ENCODE measurements at places on chromosomes 7 and 10.

DNA sequence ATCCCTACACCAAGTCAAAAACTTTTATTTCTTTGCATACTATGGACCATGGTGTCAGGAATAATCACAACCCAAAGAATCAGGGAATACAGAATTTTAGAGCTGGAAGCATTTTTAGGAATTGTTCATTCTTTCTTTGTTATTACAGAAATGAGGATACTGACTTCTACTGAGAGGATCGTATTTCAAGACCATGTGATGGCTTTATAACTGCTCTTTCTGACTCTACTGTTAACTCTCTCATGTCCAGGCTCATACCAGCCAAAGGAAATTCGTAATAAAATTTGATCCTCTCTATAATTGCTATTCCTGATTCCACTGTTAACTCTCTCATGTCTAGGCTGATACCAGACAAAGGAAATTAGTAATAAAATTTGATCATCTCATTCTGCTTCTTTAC lies 1050.9 kb upstream of the C7orf33 start:
- DNase-seq: no peak

GRCh38 chr10:13160934-13161856 lies at the start of gene MCM10:
Gene MCM10, plus strand, starts transcription at chr10:13161558. Its CDS starts 2,645 bp downstream, at chr10:13164203.
- peak; percentile 93 for DNase-seq

- no peak for DNase-seq
Measured at GRCh38 chr10:74681917-74682627, 144.3 kb upstream of the KAT6B start.

DNA sequence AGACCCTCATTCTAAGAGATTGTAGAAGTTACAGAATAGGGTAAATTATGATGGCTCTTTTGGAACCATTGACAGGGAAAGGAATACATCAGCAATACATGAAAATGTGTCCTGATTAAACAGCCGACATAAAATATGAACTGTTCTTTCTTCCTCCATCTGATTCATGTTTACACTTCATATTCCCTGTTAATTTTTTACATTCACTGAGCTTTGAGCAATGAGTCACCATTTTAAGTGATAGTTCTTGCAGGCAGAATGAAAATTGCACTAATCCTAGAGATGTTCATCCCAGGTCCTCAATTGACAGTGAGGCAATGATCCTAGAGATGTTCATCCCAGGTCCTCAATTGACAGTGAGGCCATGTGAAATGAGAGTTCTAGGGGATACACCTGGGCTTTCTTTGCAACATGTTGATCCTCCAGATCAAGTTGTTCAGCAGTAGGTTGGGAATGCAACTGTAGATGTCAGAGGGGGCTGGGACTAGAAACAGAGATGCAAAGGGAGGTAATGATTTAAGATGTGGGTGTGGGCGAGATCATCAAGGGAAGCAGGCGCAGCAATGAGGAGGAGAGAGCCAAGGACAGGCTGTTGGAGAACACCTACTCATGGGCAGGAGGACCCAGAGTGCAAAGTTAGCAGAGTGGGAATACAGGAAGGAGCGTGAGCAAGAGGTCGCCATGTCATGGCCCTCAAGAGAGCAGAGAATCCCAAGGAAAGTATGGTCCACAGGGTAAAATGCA lies 138.7 kb downstream of the ZNF365 start:
- DNase-seq: no peak

- no peak for DNase-seq
Measured at GRCh38 chr10:101969412-101969922, 86.5 kb downstream of the ARMH3 start.

- no peak for DNase-seq
Measured at GRCh38 chr10:19828278-19829049, 12.2 kb downstream of the PLXDC2 start.

GRCh38 chr10:93369588-93370164 lies 112.5 kb downstream of the MYOF start:
- no peak for DNase-seq

DNA sequence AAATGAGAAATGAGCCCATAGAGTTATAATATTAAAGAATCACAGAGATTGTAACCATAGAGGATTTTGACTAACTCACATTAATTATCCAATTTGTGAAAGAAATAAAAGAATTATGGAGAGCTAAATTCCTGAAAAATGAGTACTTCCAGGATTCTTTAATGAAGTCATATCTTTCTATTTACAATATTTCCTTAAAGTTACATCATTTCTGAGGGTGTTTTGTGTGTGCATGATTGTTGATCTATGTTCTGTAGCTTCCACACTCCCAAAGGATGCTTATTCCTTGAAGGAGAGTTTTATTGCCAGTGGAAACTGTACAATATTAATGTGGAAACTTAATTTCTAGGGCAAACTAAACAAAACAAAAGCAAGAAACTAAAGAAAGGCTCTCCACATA lies 299.6 kb downstream of the MDFIC start:
- DNase-seq: no peak

- no peak for DNase-seq
Measured at GRCh38 chr7:142913051-142913450, 20.5 kb downstream of the TRPV5 start.

DNA sequence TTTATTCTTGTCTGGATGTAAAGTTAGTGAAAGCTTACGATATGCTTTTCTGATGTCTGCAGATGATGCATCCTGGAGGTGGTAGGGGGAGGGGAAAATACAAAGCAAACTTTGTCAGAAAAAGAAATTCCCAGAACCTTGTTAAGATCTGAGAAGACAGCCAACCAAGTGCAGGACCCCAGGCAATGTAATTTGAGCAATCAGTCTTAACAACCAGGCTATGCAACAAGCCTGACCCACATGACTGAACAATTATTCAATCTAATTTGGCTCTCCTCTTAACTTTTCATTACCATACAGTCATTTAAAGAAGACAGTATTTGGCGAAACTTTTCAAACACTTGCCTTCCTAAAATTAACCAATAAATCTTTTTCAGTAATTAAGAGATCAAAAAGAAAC lies 74.5 kb downstream of the DNAJC1 start:
- DNase-seq: no peak

DNA sequence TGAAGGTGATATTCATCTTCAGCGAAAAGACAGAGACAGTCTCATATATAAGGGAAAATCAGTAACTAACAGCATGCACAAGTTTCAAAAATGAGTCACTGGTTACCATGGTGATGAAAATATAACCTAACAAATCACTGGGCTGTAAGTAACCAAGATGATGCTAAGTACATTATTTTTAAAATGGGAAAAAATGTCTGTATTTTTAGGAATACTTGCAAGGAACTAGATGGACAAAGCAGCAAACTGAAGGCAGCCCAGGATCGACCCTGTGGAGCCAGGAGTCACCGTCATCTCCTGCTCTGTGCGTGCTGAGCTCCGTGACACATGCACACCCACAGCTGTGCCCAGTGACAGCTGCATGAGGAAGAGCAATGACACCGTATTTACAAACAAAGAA lies 137.3 kb downstream of the ELMO1 start:
- DNase-seq: no peak

DNA sequence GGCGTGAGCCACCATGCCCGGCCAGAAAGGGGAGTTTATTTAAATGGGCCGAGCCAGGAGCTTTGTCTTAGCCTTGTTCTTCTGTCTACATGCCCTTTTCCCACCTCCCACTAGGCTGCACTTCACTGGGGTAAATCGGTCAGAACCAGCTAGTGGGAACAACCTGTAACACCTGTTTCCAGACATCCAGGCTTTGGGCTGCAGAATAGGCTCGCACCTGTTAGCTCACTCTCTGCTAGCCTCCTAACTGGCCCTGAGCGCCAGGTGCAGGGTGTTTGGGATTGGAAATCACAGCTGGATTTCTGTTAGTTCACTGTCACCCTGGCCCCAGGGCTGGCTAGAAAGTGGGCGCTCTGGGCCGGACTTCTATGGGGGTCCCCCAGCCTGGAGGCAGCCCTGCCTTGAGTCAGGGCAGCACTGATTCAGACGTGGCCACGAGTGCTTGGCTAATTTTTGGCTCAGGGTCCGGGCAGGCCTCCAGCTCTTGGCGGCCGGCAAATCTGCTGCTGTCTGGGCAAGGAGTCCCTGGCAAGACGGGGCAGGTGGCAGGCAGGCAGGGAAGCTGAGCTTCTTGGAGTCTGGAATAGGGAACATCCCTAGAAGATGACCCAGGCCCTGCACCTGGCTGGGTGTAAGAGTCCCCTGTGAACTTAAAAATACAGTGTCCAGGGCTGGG lies 48.6 kb downstream of the GTF2IRD1 start:
- no peak for DNase-seq

DNA sequence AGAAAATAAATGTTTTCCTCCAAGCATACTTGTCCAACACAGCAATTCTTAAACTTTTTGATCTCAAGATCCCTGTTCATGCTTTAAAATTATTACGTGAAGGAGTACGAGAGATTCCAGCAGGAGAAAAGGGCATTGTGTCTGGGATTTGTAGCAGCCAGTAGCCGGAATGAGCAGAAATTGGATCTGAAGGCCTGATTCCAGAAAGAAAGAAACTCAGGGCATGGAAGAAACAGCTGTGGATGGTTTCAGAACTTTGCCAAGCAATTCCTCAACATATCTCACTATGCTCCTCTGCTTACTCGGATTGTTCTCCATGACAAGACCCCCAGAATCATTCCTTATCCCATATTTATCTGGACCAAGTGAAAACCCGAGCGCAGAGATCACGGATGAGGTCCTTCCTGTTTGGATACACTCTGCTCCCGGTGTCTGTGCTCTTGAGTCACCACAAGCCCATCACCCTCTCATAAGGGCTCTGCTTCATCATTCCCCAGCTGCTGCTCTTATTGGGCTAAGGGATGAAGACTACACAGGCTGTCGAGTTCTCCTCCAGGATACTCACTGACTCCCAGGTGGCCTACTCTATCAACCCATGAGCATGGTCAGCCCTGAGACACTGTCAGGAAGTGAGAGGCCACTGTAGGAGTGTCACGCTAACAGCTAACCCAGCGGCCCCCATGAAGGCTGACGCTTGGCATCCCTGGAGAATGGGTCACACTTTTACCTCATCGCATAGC lies 121.0 kb upstream of the LANCL2 start:
- DNase-seq: no peak

- no peak for DNase-seq
Measured at GRCh38 chr7:92880212-92881090, 44.1 kb upstream of the CDK6 start.

GRCh38 chr10:103751667-103752290 lies 103.6 kb downstream of the SH3PXD2A start:
- DNase-seq: no peak

- no peak for DNase-seq
Measured at GRCh38 chr7:157493776-157494175, 157.0 kb downstream of the DNAJB6 start.

DNA sequence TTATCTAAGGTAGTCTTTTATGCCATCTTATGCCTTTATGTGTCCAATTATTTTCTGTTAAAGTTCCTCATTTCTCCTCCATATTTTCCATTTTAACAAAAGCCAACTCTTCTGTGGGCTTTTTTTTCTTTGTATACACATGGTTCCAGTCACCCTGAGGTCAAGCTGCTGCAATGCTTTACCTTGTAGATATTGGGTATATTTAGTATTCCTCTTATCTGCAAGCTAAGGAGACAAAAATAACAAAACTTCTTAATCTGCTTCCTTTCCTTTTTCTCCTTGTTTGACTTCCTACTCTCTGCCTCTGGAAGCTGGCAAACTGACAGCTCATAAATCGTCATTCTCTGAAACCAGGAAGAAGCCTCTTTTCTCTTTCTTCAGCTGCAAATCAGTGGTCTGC lies 885.0 kb upstream of the LRRN3 start:
- no peak for DNase-seq

DNA sequence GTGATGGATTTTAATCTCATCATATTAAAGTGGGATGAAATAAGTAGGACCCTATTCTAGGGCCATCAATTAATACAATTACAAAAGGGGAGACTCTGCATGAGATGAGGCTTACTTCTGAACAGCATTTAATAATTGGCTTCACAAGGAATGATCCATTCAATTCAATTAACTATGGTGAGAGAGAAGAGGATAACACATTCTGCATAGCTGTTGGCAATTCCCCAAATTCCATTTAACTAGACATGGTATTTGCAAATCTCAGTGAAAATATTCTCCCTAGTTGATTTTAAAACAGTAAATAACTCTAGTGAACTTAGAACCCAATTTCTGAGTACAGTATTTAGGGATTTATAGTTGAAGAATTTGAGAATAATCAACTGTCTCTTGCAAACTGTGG lies 145.3 kb downstream of the NOC3L start:
- DNase-seq: no peak

GRCh38 chr10:92575961-92576360 lies 2.1 kb upstream of the IDE start:
- DNase-seq: no peak

DNA sequence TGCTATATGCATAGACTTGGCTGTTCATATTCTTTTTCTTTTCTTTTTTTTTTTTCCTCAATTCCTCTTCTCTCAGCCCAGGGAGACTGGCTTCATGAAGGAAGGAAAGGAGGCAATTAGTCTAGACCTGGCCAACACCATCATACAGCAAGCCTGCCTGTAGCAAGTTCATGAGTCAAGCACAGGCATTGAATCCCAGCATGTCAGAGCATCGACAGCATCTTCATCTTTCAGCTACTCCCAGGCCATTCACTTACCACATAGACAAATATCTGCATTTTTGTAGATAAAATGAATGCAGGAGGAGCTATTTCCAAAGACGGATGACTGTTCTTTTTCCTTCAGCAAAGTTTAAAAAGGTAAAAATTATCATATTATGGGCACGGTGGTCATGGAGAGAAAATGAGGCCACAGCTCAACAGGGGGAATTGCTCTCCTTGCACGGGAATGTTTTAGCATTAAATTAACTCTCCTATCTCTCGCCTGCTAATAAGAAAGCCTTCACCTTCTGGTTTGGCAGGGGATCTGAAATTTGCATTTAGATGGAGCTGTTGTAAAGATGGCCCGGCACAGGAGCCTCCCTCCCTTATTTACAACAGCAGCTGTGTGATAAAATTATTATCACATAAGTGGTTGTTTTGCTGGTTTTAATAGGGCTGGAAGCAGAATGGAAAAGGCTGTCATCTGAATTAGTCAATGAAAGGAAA lies 626.5 kb upstream of the AUTS2 start:
- no peak for DNase-seq

- no peak for DNase-seq
Measured at GRCh38 chr7:127653396-127653795, 1.4 kb downstream of the SND1 start.

DNA sequence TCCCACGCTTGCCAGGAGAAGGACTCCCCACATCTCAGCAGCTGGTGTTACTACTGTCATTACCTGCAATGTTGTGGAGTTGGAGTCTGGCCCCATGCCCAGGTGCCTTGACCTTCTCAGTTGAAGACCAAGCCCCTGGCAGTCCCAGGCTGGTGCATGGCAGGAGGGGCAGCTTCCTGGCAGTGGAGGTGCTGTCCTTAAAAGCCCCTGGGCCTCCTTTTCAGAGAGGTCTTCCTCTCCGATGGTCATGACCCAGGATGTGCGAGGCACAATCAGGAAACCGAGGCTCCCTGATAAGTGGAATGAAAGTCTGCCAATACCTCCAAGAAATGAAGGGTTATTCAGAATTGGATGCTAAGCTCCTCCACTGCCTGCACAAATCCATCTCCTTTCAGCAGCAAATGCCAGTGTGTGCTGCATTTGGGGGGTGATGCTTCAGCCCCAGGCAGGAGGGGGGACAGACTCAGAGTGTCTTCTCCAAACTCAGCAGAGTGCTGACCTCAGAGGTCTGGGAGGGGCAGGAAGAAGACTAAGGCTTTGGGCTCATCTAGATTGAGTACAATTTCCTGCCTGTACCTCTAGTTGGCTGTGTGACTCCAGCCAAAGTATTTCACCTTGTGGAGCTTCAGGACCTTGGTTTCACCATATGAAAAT lies 97.0 kb upstream of the DDC start:
- no peak for DNase-seq

GRCh38 chr7:112610636-112611035 lies 129.8 kb downstream of the LSMEM1 start:
- no peak for DNase-seq

Data from activated CD8-positive, alpha-beta memory T cell treated with anti-CD3 and anti-CD28 coated beads for 1 hour (primary cell).